ENCODE measurements at places on chromosomes 4 and X.

- DNase-seq = no peak
Observed at GRCh38 chr4:59904331-59904730, 1295.8 kb upstream of the ADGRL3 start.

DNA sequence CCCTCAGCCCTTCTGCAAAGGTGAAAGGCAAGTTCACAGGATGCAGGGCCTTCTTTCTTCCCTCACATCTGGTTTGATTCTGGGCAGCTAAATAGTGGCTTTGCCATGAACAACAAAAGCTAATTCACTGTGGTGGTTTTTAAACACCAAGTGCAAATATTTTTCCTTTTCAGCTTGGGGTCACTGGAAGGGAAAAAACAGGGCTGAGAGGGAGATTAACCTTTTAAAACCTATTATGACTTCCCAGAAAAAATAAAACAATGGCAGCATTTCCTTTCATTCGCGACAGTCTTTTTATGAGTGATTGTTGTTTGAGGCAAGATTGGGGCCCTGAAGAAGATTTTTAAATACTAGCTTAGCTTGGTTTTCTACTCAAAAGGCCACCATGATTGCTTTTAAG is 103.7 kb upstream of the SCML1 start:
- no peak for DNase-seq

- no peak for DNase-seq
Observed at GRCh38 chrX:15813416-15813815, 23.1 kb downstream of the ZRSR2 start.

DNA sequence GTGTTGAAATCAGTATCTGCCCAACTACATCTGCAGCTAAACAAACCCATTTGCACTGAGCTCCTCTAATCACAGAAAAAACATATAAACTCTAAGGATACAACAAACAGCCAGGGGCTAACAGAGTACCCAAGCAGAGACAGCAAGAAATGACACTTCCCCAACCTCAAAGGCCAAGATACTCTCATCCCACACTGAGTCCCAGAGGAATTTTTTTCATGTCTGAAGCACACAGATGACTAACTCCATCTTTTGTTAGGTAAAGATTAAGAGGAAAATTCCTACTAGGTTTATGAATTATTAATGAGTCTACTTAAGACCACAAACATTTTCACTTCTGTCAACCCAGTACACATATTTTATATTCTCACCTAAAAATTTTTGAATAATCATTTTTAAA is 31.6 kb downstream of the SEPSECS start:
- DNase-seq = no peak

DNA sequence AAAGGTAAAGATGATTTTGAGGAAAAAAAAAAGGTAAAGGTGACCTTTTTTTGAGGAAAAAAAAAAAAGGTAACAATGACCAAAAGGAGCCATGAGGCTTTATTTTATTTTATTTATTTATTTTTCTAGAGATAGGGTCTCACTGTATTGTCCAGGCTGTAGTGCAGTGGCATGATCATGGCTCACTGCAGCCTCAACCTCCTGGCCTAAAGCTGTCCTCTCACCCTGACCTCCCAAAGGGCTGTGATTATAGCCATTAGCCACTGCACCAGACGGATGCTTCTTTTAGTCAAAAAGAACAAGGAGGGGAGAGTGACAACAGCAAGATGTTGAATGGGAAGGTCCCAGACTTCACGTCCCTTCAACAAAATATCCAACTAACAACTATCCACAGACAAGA is 30.4 kb downstream of the LRIT3 start:
- no peak for DNase-seq

DNA sequence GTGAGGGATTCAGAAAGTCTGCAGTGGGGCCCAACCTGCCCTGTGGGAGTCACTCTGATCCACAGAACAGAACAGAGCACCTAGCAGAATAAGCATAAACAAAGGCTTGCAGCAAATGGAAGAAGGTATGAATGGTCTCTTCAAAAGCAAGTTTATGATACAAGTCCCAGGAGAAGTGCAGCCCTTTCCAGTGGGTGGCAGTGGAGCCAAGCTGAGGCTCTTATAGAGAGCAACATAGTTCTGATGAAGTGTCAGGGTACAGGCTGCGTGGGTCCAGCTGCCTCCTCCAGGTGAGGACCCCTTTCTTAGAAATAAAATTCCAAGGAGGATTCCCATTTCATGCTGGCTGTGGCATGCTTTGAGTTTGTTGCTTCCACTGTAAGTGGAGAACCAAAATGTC is 88.8 kb upstream of the PAK3 start:
- no peak for DNase-seq

DNA sequence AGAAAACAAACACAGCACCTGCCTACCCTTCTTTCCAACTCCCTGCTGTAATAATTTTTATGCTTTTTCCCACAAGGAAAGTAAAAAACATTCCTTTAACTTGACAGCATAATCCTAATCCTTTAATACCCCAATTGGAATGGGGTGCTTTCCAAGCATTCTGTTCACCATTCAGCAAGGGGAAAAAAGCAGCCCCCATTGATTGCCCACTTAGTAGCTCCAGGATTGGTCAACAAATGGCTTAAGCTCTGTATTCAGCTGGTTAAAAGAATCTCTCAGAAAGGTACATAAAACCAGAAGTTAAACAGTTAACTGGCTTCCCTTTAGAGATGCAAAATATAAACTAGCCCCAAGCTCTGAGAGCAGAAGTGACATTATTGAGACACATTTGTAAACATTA is 194.8 kb upstream of the ATOH1 start:
- no peak for DNase-seq

DNA sequence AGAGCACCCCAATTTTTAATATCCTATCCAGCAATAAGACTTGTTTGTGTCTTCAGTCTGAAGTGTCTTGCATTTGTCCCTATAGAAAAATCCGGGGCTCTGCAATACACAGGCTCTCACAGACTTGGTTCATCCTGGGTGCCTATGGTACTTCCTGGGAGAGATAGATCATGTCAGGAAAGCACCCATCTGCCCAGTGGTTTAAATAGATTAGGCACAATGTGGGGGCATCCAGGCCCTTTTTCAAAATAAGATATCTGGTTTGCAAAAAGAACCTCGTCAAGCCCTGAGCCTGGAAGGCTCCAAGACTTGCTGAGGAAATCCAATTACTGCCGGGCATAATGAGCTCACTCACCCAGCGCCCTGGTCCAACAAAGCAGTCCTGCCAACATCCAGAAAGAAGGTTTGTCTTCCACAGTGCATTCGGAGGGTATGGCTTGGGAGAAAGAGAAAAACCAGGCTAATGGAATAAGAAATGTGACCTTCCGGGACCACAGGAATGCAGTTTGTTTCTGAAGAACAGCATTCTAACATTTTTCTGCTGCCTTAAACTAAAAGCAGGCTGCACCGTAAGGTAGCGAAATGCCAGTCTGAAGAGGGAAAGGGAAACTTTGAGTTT is 11.6 kb downstream of the JAKMIP1 start:
- no peak for DNase-seq

DNA sequence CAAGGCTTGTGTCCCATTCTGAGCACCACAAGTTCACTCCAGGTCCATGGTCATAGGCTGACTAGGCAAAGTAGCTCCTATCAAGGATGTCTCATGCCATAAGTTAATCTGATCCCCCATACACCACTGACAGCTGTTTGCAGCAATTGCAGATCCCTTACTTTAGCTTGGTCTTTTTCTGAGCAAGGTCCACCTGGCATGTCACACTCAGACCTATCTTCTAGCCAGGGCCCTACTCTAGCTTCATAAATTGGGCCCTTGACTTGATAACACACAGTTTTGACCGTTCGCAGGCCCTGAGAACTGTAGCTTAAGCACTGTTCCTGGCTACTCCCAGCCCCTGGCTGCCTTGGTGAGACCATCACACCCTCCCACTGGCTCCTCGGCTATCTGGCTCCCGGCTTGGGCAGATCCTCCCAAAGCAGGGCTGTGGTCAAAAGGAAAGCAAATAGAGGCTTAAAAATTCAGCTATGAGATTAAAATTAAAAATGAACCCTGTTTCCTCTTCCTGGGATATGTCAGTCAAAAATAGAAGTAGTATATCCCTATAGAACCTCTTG is 427.4 kb downstream of the RAB28 start:
- DNase-seq = no peak

DNA sequence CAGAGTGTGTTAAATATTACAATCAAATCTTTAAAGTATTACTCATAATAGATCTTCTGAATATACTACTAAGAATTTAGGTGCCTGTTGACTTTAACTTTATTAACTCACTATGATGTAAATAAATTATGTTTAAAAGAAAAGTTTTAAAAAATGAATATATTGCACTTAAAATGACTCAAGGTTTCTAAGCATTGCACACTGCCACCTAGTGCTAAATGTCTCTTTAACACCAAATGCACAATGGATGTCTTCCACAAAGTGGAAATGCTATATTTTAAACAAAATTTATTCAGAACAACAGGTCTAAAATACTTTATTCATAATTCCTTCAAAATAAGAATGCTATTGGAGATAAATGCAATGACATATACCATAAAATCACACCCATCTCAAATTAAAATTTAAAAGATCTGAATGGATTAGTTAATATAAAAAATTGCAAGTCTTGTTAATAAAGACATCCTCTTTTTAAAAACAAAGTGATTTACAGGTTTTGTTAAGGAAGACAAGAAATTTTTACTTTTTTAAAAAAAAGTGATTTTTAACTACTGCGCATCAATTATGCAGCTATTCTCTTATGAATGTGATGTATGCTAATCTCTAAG is 5.5 kb downstream of the INPP4B start:
- DNase-seq = no peak

Data from stimulated activated CD4-positive, alpha-beta T cell treated with anti-CD3 and anti-CD28 coated beads, Interleukin-1b, Interleukin-23, amount 100 ng/mL, for 1 hour (primary cell).